Upper lobe of left lung (tissue), 6 donors: ENCODE measurements at places on chromosomes 16 and 17.

DNA sequence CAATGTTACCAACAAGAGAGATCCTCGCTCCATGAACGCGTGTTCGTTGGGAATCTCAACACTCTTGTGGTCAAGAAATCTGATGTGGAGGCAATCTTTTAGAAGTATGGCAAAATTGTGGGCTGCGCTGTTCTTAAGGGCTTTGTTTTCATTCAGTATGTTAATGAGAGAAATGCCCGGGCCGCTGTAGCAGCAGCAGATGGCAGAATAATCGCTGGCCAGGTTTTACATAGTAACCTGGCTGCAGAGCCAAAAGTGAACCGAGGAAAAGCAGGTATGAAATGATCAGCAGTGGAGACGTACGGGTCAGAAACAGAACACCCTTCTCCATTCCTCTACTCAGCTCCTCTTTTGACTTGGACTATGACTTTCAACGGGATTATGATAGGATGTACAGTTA lies 13.3 kb downstream of the SOCS1 start:
- no peak for DNase-seq

DNA sequence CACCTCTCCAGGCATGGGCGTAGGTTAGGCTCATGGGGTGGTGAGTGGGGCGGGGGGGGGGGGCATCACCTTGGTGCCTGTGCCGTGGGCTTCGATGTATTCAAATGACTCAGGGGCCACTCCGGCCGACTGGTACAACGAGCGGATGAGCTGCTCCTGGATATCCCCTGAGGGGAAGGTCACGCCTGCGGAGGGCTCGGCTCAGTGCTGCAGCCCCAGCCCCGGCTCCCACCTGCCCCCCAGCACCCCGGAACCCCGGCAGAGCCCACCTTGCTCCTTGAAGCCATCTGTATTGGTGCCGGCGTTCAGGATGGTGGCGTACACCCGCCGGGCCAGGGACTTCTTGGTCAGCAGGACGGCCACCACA lies 5.4 kb downstream of the FASN start:
- no peak for DNase-seq

DNA sequence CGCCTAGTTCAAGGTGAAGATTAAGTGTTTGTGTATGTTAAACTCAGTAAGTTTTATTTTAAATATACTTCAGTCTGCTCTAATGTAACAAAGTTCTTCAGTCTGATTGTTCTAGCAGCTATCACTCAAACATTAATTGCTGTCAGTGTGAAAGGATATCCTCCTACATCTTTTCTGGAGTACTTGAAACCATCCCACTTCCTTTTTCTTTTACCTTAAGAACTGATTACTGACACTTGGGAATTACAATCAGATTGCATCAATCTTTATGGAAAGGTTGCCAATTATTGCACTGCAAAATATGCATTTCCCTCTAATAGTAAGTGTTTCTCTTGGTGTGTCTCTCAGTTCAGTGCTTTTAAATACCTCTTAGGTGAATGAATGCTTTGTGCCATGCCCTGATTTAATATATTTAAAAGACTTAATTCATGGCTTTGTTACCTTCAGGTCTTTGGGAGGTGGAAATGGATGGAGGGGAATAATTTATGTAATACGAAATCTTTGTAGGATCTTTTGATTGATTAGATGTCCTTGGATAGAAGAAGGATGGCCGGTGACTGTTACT lies 16.6 kb downstream of the MRTFB start:
- DNase-seq, result no peak

DNA sequence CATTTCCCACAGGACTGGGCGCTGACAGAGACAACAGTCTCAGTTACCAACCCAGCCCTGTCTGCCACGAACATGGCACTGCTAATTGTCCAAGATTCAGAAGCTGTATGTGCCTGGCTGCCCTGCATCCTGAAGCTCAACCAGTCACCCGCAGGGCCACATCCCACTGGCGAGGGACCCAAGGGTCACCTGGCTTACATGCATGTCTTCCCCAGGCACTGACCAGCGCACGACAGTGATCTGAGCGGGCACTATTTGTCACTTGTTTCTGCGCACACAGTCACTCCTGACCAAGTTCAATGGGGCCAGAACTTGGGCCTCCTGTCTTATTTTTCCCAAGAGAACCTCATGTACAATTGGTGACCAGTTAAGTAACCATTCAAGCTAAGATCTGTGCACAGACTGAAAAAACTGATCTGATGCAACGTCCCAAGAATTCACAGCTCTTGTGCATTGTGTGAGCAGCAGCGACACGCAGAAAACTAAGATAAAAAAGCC lies 13.1 kb downstream of the USP7 start:
- no peak for DNase-seq

GRCh38 chr17:83018658-83019193 lies 60.7 kb upstream of the METRNL start:
- DNase-seq, result peak; percentile 59

DNA sequence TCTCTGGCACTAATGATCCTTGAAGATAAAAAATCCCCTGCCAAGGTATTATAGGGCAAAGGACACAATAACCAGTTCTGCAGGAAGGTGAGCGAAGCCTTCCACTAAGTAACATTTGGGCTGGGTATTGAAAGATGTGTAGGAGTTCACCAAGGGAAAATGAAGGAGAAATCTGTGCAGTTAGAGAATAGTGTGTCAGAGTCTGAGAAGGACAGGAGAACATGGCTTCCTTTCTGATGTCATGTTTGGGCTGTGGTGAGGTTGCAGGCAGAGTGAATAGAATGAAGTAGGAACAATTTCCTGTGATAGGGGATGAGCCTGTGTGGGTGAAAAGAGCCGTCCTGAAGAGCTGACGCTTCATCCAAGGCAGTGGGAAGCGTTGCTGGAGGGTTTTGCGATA lies 24.1 kb upstream of the CIITA start:
- no peak for DNase-seq

DNA sequence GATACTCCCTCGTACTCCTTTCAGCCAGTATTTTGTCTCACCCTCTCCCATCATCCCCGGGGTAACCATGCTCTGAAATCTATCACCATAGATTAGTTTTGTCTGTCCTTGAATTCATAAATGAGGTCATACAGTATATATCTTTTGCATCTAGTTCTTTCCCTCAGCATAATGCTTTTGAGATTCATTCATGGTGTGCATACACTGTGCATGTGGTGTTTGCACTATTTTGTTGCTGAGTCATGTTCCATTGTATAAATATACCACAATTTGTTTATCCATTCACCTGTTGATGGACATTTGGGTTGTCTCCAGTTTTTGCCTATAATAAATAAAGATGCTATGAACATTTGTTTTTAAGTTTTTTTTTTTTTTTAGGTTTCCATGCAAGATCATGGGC lies 34.2 kb upstream of the NLRP1 start:
- DNase-seq, result no peak

DNA sequence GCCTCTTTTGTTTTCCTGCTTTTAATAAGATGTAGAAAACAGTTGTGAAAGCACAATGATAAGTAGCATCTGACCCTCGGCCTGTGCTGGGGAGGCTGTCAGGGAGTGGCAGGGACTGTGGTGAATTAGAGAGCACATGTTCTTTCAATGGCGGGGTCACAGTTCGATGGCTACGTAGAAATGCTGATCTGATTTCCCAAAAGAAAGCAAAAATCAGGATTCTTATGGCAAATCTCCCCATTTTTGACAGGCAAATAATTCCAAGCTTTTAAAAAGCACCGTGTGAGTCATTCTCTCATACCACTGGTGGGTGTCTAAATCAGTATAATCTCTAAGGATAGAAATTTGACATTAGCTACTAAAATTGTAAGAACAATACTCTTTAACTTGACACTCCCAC lies 4.2 kb upstream of the MAPK7 start:
- no peak for DNase-seq

- no peak for DNase-seq
These were observed 22.5 kb upstream of the ENGASE start for GRCh38 chr17:79052131-79052530.

- DNase-seq, result no peak
These were observed 8.6 kb upstream of the NACA2 start for GRCh38 chr17:61599608-61600007.

DNA sequence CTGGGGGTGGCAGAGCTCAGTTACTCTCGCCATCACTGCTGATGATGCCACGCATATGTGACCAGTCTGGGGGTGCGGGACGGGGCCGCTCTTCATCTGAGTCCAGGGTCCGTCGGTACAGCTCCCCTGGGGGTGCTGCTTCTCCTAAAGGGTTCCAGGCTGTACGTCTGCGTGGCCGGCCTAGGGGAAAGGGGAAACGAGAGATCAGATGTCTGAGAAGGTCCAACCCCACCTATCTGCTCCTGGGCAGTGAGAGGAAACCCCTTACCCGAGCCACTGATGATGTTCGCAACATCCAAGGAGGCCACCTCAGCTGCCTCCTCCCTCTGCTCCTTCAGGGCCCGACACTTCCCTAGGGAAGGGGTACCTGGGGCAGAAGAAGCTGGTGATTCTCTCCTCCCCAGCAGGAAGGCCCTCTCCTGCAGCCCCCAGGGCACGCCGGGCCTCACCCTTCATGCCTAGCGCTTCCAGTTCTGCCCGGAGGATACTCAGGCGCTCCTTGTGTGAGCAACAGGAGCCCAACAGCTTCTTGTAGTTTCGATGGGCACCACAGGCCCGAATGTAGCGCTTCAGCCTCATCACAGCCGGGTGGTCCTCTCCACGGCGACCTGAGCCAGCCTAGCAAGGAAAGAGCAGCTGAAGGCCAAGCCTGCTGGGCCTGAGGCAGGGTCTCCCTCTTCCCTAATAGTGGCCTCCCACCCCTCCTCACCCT lies 2.1 kb downstream of the HIRIP3 start:
- DNase-seq, result no peak

- DNase-seq, result no peak
These were observed 42.9 kb downstream of the CPD start for GRCh38 chr17:30421592-30421991.
